Stimulated activated CD8-positive, alpha-beta memory T cell treated with anti-CD3 and anti-CD28 coated beads, Interleukin-2, amount 100 ng/mL, for 48 hours (primary cell): ENCODE measurements at places on chromosomes 7 and 10.

DNA sequence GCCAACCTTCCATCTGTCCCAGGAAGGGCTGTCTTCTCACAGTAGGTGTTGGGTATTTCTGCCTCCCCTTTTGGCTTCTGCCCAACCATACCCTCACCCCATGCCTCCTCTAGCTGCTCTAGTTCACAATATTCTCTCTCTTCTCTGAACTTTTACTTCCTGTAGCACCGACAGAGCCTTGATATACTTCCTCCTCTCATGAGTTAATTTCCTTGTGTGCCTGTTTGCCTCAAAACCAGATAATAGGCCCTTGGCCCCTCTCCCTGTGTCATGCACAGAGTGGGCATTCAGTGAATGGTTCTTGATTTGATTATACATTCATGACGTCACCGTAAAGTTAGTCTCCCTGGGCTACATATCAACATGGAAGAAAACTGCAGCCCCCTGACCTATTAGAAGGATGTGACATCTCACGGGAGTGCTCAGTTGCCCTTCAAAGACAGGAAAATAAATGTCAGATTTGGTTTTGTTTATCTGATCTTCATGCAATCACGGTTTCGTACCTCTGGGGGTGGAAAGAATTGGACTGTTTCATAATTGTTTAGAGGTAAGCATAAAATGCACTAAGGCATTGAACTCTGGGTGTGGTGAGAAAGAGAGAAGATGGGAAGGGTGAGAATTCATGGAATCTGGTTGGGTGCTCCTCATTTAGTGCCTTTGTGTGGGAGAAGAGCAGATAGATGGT, 127.7 kb downstream of the ITIH5 start:
- DNase-seq: no peak

- DNase-seq: no peak
Measured at GRCh38 chr7:2016021-2016631, 216.6 kb downstream of the MAD1L1 start.

- no peak for DNase-seq
Measured at GRCh38 chr7:106466867-106467266, 182.1 kb upstream of the NAMPT start.

GRCh38 chr10:102241032-102241443, 274 bp downstream of the PITX3 start:
- DNase-seq: no peak

DNA sequence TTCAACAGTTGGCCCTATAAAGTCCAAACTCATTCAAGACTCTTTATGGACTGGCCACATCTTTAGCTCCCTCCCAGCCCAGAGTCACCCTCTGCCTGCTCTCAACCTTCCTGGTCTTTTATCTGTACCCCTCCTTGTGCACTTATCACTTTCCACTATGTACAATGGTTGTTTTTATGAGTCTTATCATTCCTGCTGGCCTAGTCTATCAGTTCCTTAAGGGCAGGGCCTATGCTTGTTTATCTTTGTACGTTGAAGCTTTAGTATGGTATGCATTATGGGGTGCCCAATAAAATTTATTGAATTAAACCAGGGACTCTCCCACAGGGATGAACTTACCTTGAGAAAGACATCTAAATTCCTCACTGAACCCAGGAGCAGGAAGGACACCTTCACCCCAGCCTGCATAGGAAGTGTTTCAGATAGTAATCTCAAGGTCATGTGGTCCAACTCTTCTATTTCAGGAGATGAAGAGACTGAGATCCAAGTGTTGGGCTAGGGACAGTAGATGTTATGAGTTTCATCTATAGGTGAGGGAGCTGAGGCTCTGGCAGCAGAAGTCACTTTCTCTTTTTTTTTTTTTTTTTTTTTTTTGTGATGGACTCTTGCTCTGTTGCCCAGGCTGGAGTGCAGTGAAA, 13.3 kb upstream of the PDCD4 start:
- no peak for DNase-seq

DNA sequence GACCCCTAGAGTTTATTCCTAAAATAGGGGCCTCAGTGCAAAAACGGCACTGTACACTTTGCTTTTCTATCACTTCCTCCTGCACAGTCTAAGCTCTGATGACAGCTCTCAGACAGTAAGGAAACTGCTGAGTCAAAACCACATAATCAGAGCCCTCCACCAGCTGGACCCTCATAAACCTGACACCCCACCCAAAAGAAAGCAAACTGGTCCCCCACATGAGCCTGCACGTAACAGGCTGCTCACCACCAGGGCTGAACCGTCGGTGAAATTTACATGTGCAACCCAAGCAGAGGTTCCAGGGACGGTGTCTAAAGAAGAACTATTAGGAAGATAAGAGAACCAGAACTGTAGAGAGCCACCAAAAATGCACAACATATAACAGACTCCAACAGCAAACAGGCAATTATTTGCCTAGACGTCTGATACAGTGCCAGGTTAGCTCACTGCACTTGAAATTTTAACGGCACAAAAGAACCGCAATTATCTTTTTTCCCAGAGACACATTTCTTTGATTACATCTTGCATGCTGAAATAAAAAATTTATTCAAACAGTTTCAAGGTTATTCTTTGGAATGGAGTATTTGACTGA, 19.6 kb downstream of the SGMS1 start:
- DNase-seq: no peak

DNA sequence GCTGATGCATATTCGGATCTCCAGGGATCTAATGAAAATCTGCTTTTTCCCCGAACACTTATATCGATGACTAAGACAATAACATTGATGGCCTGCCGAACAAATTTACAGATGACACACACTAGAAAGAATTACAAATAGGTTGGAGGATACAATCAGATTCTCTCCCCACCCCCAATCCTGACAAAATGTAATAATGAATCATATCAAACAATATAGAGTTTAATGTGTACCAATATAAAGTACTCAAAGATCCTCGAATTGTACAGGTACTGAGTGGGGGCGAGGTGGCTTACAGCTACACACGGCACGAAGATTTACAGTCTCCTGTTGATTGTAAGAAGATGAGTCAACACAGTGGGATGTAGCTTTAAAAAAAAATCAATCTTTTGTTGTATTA, 182.7 kb upstream of the MKLN1 start:
- DNase-seq: no peak

DNA sequence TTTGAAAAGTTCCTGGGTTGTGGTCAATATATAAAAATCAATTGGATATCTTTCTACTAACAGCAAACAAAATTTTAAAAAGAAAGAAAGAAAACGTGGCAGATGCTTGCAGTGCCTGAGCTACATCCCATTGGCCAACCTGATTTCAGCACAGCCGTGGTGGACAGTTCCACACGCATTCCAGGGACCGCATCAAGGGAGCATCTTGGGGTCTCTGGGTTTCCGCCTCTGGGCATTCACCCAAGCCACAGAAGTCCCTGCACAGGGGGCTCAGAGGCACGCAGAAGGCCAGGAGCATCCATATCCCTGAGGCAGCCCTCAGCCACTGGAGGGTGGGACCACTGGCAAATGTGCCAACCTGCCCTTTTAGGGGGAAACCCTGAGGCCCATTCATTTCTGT, 254.5 kb upstream of the RNF32 start:
- no peak for DNase-seq

- no peak for DNase-seq
Measured at GRCh38 chr10:46226232-46226631, 60.6 kb upstream of the ANTXRL start.

DNA sequence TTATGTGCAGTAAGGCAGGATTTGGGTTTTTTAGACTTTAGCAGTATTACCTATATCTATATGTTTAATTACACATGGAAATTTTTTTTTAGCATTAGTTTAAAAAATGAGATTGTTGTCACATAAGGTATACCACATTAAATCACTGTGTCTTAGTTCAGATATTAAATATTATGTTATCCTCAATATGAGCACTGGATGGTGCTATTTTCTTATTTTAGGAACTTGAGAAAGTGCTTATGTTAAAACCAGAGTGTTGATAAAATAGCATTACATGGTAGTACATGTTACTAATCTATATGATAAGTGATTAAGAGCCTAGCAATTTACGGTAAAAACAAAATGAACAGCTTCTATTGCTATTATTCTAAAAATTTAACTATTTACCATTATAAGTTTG, 28.8 kb downstream of the MIOS start:
- DNase-seq: no peak

DNA sequence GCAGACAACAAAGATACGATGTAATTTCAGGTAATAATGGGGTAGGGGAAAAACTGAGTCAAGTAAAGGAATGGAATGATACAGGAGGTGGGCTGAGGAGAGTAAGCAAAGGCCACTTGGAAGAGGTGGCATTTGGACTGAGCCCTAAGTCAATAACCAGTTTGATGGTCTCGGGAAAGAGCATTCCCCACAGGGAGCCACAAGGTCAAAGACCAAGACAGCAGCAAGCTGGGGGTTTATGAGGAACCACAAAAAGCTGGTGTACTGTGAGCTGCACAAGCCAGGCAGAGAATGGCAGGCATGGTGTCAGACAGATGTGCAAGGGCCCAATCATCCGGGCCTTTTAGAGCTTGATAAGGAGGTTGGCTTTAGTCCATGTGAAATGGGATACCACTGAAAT, 98.7 kb downstream of the NOC3L start:
- DNase-seq: no peak

- DNase-seq: no peak
Measured at GRCh38 chr10:14052931-14053330, 277.8 kb downstream of the FRMD4A start.

GRCh38 chr7:70354409-70355169, 756.3 kb downstream of the AUTS2 start:
- no peak for DNase-seq

- DNase-seq: no peak
Measured at GRCh38 chr7:30046127-30046770, 18.0 kb downstream of the PLEKHA8 start.

DNA sequence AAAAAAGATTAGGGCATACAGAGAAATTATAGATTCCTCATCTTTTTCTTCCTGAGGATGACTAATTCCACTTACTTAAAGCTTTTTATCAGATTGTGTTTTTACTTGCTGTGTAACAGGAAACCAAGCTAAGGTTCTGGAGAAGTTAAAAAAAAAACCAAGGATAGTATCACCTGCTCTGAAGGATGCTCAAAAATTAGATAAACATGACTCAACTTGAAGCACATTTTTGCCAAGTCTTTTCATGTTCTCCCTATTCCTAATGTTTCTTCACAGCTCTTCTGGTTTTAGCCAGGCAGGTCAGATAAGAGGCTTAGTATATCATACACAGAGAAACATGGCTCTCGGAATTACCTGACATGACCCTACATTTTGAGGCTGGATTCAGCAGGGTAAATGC, 90.3 kb downstream of the CPEB3 start:
- no peak for DNase-seq

GRCh38 chr10:102444851-102445250, 6.5 kb downstream of the C10orf95 start:
- no peak for DNase-seq

- no peak for DNase-seq
Measured at GRCh38 chr10:33391611-33392465, 57.4 kb upstream of the NRP1 start.

- no peak for DNase-seq
Measured at GRCh38 chr7:132309102-132309805, 267.0 kb downstream of the PLXNA4 start.

GRCh38 chr10:1650542-1651269, 86.6 kb downstream of the ADARB2 start:
- DNase-seq: no peak

GRCh38 chr7:68458010-68458908, 1140.0 kb upstream of the AUTS2 start:
- no peak for DNase-seq

GRCh38 chr10:70404787-70405036, 767 bp downstream of the EIF4EBP2 start:
- no peak for DNase-seq

GRCh38 chr7:130458257-130458656, 17.4 kb upstream of the CEP41 start:
- no peak for DNase-seq

DNA sequence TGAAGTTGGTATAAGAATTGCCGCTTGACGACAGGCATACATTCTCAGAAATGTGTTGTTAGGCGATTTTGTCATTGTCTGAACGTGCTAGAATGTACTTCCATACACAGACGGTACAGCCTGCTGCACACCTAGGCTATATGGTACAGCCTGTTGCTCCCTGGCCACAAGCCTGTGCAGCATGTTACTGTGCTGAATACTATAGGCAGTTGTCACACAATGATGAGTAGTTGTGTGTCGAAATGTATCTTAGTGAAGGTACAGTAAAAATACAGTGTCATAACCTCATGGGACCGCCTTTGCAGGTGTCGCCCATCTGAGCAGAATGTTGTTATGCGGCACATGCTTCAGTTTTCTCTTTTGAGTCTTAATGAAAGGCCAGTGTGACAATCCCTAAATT, 66.5 kb downstream of the SHH start:
- DNase-seq: no peak

DNA sequence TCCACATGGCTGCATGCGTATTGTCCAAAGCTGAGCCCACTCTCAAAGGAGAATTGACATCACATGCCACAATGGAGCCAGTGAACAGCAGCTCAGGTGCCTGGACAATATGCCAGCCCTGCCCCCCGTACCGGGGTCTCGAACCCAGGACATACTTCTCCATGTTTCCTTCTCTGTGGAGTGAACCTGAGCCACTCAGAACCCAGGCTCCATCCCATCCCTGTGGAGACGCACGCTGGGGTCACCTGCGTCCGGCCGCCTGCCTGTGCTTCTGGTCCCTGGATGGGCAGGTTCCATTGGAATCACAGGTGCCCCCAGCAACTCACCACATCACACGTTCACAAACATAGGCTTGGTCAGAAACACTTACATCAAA, 229.8 kb downstream of the DNAJB6 start:
- DNase-seq: no peak
